SIG-M5 (cell line): ENCODE measurements at places on chromosomes 7 and 10.

- DNase-seq: no peak
Measured at GRCh38 chr10:26486990-26487850, 49.1 kb downstream of the APBB1IP start.

DNA sequence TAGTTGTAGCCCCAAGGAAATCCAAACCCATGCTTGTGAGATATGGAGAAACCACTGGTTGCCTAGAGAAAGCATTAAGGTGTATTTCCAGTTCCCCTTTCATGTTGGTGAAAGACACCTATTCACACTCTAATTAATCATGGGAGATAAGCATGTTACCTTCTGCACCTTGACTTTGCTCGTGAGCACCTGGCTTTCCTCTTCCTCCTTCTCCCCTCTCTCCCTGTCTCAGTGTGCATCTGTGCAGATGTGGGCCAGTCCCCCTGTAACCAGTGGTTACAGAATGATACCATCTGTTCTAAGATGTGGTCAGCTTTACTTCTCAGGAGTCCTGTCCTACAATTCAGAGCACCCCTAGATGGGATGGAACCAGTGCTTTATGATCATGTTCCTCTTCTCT lies 160.6 kb downstream of the LCOR start:
- no peak for DNase-seq

DNA sequence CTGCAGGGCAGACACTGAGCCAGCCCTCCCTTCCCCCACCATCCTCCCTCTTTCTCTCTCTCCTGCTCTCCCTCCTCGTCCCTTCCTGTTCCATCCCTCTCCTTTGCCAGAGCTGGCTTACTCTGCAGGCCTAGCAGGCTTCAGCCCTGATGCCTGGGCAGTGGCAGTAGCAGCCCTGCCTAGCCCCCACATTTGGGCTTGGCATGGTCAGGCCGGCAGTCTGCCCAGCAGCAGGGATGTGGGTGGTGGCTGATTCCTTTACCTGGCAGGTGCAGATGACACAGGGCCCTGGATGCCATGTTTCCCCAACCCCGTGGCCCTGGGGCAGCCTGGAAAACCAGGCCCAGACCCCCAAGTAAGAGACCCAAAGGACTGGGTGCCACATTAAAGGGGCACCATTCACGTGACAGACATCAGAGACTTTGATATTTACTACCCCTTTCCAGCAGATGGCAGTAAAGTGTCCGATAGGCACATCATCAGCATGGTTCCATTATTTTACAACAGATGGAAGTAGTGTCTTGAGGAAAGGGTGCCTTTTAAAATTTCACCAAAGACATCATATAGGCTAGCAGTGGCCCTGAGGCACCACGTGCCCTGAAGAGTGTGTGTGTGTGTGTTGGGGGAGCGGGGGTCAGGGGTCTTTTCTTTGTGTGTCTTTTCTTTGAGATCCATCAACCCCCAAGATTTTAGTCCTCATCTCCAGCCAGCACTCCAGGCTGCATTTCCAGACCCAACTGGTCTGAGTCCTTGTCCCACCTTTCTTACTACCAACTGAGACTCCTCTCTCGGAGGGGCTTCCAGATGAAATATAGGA lies 5.9 kb downstream of the KCP start:
- no peak for DNase-seq

- no peak for DNase-seq
Measured at GRCh38 chr10:82628373-82628772, 753.4 kb downstream of the NRG3 start.

GRCh38 chr7:101862280-101863220 lies 45.1 kb downstream of the CUX1 start:
- DNase-seq: no peak

- DNase-seq: no peak
Measured at GRCh38 chr10:79098596-79099015, 29.8 kb downstream of the ZMIZ1 start.

GRCh38 chr7:151168003-151168786 lies 701 bp upstream of the GBX1 start:
- DNase-seq: no peak

DNA sequence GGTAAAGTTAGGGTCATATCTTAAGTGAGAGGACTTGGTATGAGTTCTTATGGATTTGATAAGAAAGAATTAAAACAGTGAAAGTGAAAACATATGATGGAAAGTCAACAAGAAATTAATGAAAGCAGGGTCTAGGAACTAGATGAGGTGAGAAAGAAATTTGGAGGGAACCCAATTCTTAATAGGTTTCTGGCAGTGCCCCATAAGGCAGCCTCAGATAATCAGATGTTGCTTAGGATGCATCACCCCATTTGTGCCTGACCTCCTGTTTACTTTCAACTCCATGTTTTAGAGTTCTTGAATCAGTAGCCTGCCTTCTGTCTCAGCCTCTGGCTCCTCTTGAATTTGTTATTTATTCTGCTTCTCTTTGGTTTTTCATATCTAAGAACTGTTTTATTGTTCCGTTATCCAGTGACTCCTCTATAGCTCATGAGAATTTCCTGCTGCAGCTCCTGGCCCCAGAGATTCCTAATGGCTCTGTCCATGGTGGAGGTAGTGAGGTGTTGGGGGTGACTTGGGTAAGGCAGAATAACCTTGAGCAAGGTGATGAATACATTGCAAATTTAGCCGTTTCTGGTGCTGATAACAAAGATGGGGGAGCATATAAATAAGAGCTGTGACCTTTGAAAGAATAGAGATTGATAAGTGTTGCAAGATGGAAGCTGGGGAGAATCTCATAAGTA lies 17.6 kb downstream of the ITGB8 start:
- no peak for DNase-seq

- DNase-seq: no peak
Measured at GRCh38 chr7:14501436-14501835, 401.1 kb downstream of the DGKB start.

DNA sequence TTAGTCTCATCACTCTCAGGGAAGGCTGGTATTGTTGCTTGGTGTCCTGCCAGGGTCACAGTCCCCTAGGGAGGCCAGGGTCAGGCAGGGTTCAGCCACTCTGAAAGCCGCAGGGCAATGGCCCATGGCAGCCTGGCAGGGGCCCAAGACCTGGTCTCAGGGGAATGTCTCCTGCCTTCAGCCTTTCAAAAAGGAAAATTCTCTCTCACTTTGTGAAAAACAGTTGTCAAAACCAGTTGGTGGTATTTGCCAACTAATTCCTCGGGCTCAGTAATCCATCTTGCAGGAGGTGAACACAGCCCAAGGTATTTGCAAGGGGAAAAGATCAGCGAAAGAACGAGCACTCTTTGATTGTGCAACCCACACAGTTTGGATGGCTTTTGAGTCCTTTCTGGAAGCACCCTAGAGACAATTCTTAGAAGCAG lies 101.5 kb downstream of the JCAD start:
- DNase-seq: no peak

- no peak for DNase-seq
Measured at GRCh38 chr10:96222908-96223307, 48.5 kb downstream of the BLNK start.

DNA sequence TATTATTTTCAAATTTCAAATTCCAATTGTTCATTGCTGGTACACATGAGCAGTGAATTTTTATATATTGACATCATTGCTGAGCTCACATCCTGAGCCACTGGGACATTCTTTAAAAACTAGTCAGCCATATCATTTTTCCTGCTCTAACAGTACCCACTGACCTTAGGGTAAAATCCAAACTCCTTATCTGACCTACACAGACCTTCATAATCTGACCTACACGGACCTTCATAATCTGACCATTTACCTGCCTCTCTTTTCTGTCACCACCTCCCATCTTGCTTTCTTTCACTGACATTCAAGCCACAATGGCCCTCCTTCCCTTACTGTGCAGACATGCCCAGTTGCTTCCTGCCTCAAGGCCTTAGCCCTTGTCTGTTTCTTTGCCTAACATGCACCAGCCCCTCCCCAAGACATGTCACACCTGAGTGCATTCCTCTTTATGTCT lies 16.1 kb upstream of the CUZD1 start:
- no peak for DNase-seq

DNA sequence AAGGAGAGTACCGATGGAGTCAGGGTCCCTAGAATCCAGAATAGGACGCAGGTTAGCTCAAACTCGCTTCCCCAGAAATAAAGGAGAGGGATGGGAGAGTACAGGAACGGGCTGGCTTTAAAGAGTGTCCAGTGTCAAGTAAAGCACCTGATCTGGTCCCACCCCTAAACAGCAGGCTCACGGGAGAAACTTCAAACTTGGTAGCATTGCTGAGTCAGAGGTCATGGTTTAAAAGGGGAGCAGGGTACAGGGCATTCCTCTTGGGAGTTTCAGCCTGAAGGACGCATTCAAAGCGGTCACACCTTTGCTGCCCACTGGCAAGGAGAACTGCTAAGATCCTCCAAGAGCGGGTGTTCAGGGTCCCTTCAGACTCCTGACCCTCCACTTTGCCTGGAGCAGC lies 140.7 kb downstream of the GLI3 start:
- no peak for DNase-seq

DNA sequence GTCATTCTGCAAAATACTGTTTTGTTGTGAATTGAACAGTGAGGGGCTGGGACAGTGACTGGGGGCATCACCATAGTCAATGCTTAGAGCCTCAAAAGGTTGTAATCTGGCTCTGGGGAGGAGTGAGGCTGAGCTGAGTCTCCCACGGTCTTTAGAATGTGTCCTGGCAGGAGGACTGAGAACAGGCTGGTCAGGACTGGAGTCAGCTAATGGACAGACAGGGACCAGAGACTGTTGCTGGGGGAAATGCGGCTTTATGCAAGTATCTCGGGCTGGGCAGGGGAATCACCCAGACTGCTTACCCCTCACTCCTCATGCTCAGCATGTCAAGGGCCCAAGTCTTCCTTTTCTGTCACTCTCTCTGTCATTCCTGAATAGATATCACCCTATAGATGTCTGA lies 346.5 kb downstream of the TYW1 start:
- no peak for DNase-seq

- DNase-seq: no peak
Measured at GRCh38 chr7:39950473-39951225, 593 bp downstream of the CDK13 start.

DNA sequence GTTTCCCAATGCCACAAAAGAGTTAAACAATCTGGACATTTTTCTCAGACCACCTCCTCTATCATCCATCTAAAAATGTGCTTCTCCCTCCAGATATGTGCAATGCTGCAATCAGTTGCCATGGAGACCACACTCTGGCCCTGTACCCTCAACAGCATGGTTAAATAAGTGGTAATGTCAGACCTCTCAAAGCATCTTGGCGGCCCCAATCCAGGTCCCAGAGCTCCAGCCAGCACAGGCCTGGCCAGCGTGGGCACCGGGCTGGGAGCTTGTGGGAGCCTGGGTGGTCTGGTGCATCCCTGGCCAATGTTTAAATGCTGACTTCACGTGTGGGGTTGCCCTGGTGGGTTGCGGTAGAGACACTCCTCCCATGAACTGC lies 362.9 kb upstream of the ZNF32 start:
- no peak for DNase-seq

- no peak for DNase-seq
Measured at GRCh38 chr7:74561898-74562613, 95.5 kb upstream of the GTF2I start.

DNA sequence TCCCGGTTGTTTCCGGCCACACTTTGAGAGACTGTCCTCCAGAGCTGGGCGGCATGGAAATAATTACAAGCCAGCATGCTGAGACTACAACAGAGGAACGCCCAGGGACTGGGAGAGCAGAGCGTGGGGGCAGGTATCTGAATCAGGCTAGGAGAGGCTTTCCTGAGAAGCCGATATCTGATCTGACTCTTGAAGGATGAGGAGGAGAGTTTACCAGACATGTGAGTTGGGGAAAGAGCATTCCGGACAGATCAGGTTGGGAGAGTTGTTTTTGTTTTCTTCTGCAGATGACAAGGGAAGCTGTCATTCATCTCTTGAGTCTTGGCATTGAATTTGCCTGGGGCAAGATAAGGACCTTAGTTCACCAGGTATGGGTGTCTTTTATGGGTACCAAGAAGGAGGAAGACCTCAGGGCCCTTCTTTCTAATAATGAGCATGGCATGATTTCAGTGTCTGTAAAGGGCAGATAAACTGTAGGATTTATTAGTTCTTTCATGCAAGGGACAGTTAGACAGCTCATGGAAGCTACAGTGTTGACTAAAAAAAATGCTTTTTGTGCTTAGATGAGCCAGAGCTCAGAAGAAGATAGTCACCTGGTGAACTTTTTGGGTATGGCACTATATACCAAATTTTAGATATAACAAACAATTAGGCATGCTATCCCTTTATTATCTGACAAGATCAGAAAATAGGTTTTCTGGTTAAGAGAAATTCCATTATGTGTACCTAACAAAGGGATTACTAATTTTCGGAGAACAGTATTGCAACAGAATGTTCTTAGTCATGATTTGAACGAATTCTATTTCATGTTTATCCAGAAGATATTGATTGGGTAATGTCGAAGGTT lies 36.2 kb downstream of the WBP1L start:
- DNase-seq: no peak

DNA sequence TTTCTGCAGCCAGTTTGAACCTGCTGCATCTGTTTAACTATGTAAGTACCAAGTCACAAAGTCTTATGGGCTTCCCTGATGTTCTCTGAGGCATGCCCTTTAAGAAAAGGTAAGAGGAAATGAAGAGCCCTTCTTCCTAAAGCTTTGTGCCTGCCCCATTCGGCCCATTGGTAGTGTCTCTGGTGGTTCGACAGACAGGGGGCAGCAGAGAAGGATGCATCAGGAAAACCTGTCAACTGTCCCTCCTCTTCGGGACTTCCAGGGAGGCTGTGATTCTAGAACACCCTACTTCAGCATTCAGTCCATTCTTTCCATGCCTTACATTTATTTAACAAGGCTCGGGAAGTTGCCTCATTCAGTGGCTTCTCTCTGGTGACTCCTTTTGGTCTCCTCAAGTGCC lies 1.9 kb upstream of the SFRP4 start:
- DNase-seq: no peak

DNA sequence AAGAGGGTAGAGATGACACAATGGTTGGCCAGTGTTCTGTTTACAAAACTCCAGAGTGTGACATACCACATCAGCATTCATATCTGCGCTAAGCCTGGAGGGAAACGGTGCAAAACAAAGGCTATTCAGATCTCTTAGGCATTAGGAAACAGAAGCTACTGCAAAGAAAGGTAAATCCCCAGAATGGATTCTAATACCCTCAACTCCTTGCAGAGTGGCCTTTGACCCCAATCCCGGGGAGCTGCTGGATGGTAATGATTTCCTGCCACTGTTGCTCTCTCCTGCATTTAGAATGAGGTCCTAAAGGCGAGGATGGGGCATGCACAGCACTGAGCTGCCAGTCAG lies 65.2 kb downstream of the AOAH start:
- DNase-seq: no peak

GRCh38 chr10:61992059-61992460 lies 90.6 kb downstream of the ARID5B start:
- no peak for DNase-seq

- no peak for DNase-seq
Measured at GRCh38 chr7:115549910-115550309, 480.7 kb downstream of the TFEC start.

DNA sequence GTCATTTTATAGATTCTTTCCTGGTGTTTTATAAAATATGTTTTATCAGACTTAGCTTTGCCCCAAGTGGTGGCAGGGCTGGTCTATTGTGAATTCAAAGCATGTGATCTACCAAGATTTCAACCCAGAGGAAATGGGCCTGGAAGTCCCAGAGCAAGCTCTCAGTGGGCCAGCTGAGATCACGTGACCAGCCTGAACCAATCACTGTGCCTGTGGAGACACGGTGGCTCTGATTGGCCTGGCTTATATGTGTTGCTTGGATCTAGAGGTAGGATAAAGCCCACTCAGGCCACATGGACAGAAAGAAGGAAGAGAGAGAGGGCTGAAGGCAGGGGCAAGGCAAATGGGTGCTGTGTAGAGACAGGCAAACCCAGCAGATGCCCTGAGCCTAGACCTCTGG lies 65.5 kb upstream of the GATA3 start:
- DNase-seq: no peak

- no peak for DNase-seq
Measured at GRCh38 chr7:130013241-130013640, 37.9 kb downstream of the ZC3HC1 start.
